ENCODE measurements at places on chromosomes 7 and 10.

DNA sequence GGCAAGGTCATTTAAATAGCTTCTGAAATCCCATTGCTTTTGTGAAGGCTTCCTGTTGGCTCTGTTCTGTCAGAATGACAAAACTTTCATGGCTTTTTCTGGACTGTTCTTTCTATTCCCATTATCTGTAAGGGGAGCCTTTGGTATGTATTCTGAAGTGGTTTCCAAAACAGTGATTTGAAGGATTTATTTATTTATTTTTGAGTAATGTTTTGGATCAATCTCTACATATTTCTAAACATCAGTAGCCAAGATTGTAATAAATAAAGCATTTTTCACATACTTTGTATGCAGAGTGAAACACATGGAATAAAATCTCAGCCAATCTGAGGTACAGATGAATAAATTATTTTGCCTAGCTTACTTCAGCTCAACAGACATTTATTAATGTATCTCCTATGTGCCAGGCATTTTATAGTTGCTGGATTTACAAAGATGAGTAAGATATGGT is 121.1 kb downstream of the BBS9 start:
- no peak for DNase-seq
- H3K36me3 ChIP-seq: peaks cover 21% of the 10 kb centered on the region
- H3K27ac ChIP-seq: no peak overlapping the region
- H3K27me3 ChIP-seq: no peaks in the 10 kb centered on the region
- no peaks in the 10 kb centered on the region for H3K4me1 ChIP-seq

DNA sequence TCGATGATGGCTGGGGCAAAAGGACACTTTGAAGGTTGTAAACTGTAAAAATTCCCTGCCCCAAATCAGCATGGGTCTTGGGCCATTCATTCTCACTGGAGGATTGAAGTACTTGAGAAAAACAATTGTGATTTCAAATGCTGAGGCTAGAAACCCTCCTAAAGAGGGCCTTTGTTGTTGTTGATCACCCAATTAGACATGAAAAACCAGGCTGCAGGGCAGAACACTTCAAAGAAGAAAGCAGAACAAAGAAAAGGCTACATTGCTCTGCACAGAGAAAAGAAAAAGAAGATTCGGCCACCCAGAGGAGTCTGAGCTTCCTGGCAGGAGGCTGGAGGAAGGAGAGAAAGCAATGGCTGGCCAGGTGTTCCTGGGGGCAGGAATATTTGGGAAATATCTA is 143.1 kb downstream of the NPY start:
- H3K36me3 ChIP-seq: no peaks in the 10 kb centered on the region
- no peaks in the 10 kb centered on the region for H3K27me3 ChIP-seq
- no peak overlapping the region for H3K4me3 ChIP-seq
- no peak for DNase-seq
- H3K4me1 ChIP-seq: no peaks in the 10 kb centered on the region

GRCh38 chr10:119207713-119208552 is 562 bp downstream of the GRK5 start:
- DNase-seq: peak; percentile 55
- H3K27ac ChIP-seq: peak overlapping the region; percentile 96
- peak overlapping the region; percentile 98 for H3K4me3 ChIP-seq
- peaks cover 23% of the 10 kb centered on the region for H3K4me1 ChIP-seq
- H3K27me3 ChIP-seq: no peaks in the 10 kb centered on the region

DNA sequence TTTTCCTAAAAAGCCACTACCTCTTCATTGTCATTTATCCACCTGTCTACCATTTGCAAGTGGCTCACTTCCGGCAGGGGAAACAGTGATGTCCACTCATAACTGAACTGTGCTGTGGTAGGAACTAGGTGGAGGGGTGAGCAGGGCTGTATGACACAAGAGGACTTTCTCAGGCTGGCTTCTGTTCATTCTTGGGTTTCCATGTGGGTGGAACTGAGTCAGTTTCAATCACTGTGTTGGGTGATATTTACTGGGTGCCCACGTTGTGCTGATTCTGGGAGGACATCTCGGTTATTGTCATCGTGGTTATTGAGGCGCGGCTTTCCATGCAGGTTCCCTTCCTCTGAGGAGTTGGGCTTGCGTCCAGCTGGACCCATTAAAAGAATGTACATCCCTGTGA is 38.8 kb downstream of the RAMP3 start:
- no peak for DNase-seq
- H3K27me3 ChIP-seq: peaks cover 15% of the 10 kb centered on the region
- H3K36me3 ChIP-seq: no peaks in the 10 kb centered on the region
- H3K4me1 ChIP-seq: peaks cover 4% of the 10 kb centered on the region

DNA sequence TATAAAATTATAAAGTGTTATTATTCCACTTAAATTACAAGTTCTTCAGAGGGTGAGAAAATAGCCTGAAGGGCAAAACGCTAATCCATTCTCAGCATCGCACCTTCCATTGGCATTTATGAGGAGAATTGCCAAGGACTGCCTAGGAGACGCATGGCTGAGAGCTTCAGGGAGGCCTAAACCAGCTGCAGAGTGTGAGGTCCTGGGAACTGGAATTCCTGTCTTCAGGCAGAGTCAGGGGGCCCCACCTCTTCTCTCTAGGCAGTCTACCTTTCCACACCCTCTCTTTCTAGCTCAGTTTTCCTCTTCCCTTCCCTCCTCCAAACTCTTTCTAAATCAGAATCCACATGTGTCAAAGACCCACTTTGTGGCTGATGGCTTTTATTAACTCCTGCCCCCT is 35.3 kb downstream of the LRRC72 start:
- H3K27ac ChIP-seq: peak overlapping the region; percentile 12
- H3K4me3 ChIP-seq: no peak overlapping the region
- peaks cover 6% of the 10 kb centered on the region for H3K4me1 ChIP-seq
- peaks cover under 1% of the 10 kb centered on the region for H3K27me3 ChIP-seq
- no peaks in the 10 kb centered on the region for H3K36me3 ChIP-seq
- DNase-seq: no peak

GRCh38 chr7:134051020-134051419 is 76.1 kb upstream of the LRGUK start:
- H3K27me3 ChIP-seq: no peaks in the 10 kb centered on the region
- DNase-seq: no peak
- peaks cover 20% of the 10 kb centered on the region for H3K36me3 ChIP-seq
- no peak overlapping the region for H3K27ac ChIP-seq
- H3K4me3 ChIP-seq: no peak overlapping the region

GRCh38 chr7:31695859-31696614 is 9.0 kb downstream of the PPP1R17 start:
- H3K27me3 ChIP-seq: no peaks in the 10 kb centered on the region
- no peak overlapping the region for H3K4me3 ChIP-seq
- no peaks in the 10 kb centered on the region for H3K36me3 ChIP-seq
- DNase-seq: no peak
- H3K4me1 ChIP-seq: peaks cover 6% of the 10 kb centered on the region
- no peak overlapping the region for H3K27ac ChIP-seq

DNA sequence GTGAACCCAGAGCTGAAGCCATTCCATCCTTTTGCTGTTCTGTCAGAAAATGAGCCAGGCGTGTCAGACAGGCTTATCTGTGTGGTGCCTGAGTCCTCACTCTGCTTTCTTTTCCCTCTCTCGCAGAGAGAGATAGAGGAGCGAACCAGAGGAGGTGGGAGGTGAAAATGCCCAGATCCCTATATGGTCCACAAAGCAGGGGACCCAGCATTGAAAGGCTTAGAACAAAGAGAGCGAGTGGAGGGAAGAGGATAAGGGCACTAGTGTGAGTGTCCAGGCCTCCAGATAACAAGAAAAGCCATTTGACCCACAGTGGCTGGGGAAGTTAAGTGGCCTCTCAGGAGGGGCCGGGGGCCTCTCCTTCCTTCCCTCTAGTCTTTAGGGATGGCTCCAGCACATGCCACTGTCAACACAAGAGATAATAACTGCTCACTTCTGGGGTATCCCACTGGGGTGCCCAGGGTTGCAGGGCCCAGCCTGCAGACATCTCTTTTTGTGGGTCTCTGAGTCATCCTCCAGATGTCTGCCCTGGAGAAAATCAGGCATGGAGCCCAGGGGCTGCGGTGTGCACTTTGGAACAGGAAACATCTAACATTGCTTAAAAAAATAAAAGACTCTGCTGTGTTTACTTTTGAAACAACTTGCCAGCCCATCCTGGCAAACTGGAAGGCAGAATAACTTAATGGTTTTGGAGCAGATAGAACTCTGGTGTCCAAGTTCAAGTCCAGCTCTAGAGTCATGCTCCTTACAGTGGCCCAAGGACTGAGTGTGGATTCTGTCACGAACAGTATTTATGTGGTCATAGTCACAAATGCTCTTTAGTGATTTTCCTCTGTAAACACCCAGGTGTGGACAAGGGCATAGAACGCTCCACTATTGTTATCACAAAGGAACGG is 189.5 kb downstream of the CXCL12 start:
- H3K4me1 ChIP-seq: no peaks in the 10 kb centered on the region
- H3K4me3 ChIP-seq: no peak overlapping the region
- no peak for DNase-seq
- no peaks in the 10 kb centered on the region for H3K36me3 ChIP-seq

DNA sequence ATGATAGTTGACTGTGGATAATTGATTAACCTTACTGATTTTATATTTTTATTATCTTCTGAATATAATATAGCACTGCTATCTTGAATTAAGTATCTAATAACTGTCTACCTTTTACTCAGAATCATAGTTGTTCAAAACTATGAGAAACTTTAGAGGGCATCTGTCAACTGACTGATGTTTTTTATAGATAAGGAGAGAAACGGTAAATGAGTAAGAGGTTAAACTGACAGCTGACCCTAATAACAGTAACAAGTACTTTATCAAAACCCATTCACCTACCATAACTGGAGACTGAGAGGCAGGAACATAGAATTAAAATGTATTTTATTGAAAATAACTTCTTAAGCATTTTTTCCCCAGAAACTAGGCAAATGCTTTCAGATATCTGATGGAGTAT is 62.2 kb downstream of the CYP51A1 start:
- peak overlapping the region; percentile 38 for H3K27ac ChIP-seq
- H3K4me3 ChIP-seq: no peak overlapping the region

- H3K4me1 ChIP-seq: peaks cover 5% of the 10 kb centered on the region
- H3K36me3 ChIP-seq: no peaks in the 10 kb centered on the region
- no peak overlapping the region for H3K27ac ChIP-seq
- peaks cover 31% of the 10 kb centered on the region for H3K27me3 ChIP-seq
- H3K4me3 ChIP-seq: no peak overlapping the region
- no peak for DNase-seq
Observed at GRCh38 chr10:2951235-2951835, 116.0 kb upstream of the PFKP start.

GRCh38 chr10:34911661-34912205 is 96.6 kb upstream of the PARD3 start:
- H3K4me3 ChIP-seq: no peak overlapping the region
- H3K36me3 ChIP-seq: no peaks in the 10 kb centered on the region
- H3K4me1 ChIP-seq: no peaks in the 10 kb centered on the region
- DNase-seq: no peak
- no peaks in the 10 kb centered on the region for H3K27me3 ChIP-seq

GRCh38 chr10:43683451-43684291 is 35.0 kb upstream of the ZNF32 start:
- no peak overlapping the region for H3K4me3 ChIP-seq
- no peak overlapping the region for H3K27ac ChIP-seq
- H3K4me1 ChIP-seq: no peaks in the 10 kb centered on the region

GRCh38 chr10:58638388-58638787 is 125.7 kb downstream of the BICC1 start:
- H3K36me3 ChIP-seq: no peaks in the 10 kb centered on the region
- no peak overlapping the region for H3K27ac ChIP-seq
- peaks cover 3% of the 10 kb centered on the region for H3K27me3 ChIP-seq
- H3K4me1 ChIP-seq: no peaks in the 10 kb centered on the region
- no peak overlapping the region for H3K4me3 ChIP-seq

- no peaks in the 10 kb centered on the region for H3K4me1 ChIP-seq
- peaks cover 9% of the 10 kb centered on the region for H3K27me3 ChIP-seq
- no peak overlapping the region for H3K4me3 ChIP-seq
- H3K36me3 ChIP-seq: no peaks in the 10 kb centered on the region
Observed at GRCh38 chr10:116882639-116883038, 33.3 kb downstream of the ENO4 start.

GRCh38 chr10:90304533-90304932 is 553.3 kb downstream of the HTR7 start:
- peaks cover 7% of the 10 kb centered on the region for H3K27me3 ChIP-seq
- H3K36me3 ChIP-seq: no peaks in the 10 kb centered on the region
- no peak for DNase-seq
- no peak overlapping the region for H3K27ac ChIP-seq
- H3K4me1 ChIP-seq: no peaks in the 10 kb centered on the region
- H3K4me3 ChIP-seq: no peak overlapping the region

DNA sequence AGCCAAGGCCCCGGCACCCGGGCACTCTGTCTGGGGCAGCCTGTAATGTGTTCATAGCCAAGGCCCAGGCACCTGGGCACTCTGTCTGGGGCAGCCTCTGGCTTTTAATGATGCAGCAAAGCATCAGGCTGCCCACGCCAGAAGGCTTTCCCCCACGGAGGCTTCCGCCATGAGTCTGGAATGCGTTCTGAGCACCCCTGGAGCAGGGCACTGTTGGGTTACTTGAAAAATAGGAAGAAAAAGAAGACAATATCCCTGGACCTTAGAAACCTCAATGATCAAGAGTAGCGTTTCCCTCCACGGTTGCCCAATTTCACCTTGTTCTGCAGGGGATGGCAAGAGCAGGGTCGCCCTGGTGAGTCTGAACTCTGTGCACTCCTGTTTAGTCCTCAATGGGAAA is 565.0 kb downstream of the PTPRN2 start:
- H3K4me1 ChIP-seq: no peaks in the 10 kb centered on the region
- H3K27ac ChIP-seq: no peak overlapping the region
- peaks cover 2% of the 10 kb centered on the region for H3K27me3 ChIP-seq
- H3K36me3 ChIP-seq: no peaks in the 10 kb centered on the region
- no peak for DNase-seq
- no peak overlapping the region for H3K4me3 ChIP-seq

DNA sequence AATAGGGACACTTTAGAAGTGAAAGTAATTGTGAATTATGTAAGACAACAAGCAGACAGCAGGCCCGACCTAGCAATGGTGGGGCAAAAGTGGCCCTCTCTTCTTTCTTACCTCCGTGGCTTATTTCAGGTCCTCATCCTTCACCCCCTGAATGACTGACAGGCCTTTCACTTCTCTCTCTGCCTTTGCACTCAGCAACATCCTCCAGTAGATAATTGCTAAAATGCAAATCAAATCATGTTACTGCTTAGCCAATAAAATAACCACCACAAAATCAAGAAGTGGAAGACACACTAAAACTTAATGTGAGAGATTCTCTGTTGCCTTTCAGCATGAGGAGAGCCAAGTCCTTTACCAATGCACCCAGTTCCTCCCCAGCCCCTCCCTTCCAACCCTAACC is 274.6 kb upstream of the ZNF32 start:
- peaks cover 3% of the 10 kb centered on the region for H3K27me3 ChIP-seq
- H3K27ac ChIP-seq: no peak overlapping the region
- H3K4me1 ChIP-seq: no peaks in the 10 kb centered on the region
- no peak for DNase-seq
- no peak overlapping the region for H3K4me3 ChIP-seq

GRCh38 chr7:34322841-34323240 is 335.2 kb upstream of the NPSR1 start:
- no peak overlapping the region for H3K4me3 ChIP-seq
- peaks cover 6% of the 10 kb centered on the region for H3K27me3 ChIP-seq

GRCh38 chr10:25261558-25261957 is 86.8 kb downstream of the GPR158 start:
- no peaks in the 10 kb centered on the region for H3K4me1 ChIP-seq
- no peak overlapping the region for H3K4me3 ChIP-seq
- no peaks in the 10 kb centered on the region for H3K36me3 ChIP-seq
- no peak overlapping the region for H3K27ac ChIP-seq
- H3K27me3 ChIP-seq: no peaks in the 10 kb centered on the region
- no peak for DNase-seq

GRCh38 chr7:150849204-150849775 is 3.0 kb upstream of the AOC1 start:
- H3K27me3 ChIP-seq: peaks cover 23% of the 10 kb centered on the region
- no peak for DNase-seq
- no peaks in the 10 kb centered on the region for H3K36me3 ChIP-seq
- H3K27ac ChIP-seq: no peak overlapping the region
